ENCODE measurements at places on chromosomes 3 and 15.

DNA sequence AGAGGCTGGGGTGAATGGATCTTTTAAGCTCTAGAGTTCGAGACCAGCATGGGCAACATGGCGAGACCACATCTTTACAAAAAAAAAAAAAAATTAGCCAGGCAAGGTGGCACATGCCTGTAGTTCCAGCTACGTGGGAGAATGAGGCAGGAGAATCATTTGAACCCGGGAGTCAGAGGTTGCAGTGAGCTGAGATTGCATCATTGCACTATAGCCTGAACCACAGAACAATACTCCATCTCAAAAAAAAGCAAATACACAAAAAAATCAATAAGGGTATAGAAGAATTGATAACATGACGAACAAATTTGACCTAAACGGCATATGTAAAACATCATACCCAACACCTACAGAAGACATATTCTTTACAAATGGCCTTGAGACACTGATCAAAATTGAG lies 668.4 kb downstream of the MECOM start:
- DNase-seq = no peak

GRCh38 chr15:99962006-99962561 lies 228.8 kb upstream of the LYSMD4 start:
- DNase-seq = no peak

DNA sequence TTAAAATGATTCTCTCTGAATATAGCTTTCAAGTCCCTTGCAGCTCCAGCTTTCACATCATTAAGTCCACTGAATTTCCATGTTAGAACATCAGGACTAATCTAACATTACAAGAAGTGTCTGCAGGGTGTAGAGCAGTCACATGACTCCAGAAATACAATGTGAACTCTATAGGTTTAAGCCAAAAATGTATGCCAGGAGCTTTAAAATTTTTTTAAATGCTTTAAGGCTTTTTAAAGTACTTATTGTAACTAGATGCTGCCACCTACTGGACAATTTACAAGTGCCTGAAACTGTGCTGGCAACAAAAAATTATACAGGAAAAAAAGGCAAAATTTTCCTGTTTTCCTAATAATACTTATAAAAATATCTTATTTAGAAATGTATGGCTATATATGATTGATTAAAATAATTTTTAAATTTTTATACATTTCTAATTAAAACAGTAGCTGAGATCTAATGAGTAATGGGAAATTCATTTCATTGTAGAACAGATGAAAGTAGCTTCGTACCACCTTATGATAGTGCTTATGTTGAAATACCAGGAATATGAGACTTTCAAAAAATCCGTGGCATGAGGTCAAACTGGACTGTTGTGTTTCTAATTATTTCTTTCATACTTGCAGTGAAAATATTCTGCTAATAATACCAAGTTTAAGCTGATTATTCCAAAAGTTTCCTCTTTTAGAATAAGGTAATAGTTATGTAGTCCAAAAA lies 25.7 kb downstream of the FSIP1 start:
- no peak for DNase-seq

DNA sequence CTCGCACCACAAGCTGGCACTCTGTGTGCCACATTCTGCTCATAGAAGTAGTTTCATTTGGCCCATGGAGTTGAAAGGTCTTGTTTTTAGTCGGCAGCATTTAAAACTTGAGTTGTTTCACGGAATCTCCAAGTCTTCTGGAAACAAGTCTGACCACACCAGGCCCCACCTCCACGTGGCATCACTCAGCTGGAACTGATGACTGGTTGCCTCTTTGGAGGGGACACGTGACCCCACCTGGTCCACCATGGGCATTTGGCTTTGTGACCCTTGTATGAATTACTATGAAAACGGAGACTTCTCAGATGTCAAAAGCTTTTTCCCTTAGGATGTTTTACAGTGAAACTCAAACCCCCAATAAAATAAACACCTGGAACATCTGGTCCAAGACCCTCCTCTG lies 74.9 kb downstream of the NTRK3 start:
- no peak for DNase-seq

DNA sequence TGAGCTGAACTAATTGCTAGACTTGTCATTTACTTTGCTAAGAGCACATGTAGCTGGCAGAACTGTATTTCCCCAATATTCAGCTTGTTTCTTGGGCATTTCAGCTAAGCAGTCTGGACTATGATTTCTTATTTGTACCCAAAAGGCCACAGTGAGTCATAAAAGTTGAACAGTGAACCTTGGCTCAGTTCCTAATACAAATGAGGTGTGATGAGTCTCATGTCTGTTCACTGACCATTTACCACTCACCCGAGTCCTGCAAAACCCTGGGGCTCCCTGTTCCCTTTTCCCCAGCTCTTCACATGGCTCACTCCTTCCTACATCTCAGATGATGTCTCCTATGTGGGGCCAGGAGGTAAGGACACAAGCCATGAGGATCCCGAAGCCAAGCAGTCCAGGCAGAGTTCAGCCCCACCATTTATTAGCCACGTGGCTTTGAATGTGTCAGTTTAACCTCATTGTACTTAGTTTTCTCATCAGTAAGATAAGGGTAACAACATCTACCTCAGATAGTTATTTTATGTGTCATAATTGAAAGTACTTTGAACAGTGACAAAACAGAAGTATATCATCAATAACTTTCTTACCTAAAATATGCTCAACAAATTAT lies 239.3 kb downstream of the IL5RA start:
- no peak for DNase-seq

DNA sequence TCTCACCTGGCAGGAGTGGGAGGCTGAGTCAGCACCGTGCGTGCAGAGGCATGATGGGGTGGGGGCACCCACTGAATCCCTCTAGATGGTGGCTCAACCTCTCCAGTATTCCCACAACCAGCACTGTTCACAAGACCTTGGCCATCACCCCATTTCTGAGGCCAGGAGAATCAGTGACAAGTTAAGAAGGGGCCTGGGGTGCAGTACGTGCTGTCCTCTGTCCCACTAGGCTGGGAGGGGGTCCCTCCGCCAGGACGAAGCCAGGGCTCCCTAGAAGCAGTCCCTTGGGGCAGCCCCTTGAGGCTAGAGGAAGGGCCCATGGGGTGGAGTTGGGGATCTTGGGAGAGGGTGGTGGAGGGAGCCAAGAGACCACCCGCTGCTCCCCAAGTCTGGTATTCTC lies 4.8 kb downstream of the MYL3 start:
- no peak for DNase-seq

DNA sequence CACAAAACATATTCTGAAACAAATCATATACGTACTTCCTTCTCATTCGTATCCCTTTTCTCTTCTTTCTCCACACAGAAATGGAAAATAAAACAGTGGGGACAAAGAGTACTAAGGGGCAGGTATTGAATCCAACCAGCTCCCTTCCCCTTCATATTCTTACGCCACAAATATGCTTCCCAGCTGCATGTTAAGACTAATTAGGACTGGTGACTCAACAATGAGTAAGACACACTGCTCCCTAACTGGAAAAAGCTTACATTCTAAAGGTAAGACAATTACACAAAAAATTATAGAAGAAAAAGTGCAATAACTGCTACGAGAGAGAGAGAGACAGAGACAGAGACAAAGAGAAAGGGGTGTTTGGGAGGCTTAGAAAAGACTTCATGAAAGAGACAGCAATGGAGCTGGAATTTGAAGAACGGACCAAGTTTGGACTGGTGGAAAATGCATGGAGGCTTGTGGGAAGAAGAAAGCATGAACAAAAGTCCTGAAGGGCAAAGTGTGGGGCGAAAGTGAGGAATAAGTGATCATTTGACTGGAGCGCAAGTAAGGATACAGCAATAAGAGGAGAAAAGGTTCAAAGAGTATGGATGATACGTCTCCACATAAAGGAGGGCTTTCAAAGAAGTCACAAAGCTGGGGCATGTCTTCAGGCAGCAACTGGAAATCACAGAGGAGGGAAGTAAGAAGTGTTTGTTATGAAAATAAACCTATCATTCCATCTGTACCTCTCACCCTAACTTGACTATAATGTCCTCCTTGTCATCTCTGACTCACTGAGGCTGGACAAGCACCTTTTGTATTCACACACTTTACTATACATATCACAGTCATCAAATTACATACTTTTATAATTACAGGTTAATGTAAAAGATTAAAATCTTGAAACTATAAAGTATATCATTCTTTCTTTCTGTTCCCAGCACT lies 49.2 kb downstream of the RYK start:
- DNase-seq = no peak

GRCh38 chr3:130925628-130926027 lies 31.7 kb downstream of the ATP2C1 start:
- no peak for DNase-seq

DNA sequence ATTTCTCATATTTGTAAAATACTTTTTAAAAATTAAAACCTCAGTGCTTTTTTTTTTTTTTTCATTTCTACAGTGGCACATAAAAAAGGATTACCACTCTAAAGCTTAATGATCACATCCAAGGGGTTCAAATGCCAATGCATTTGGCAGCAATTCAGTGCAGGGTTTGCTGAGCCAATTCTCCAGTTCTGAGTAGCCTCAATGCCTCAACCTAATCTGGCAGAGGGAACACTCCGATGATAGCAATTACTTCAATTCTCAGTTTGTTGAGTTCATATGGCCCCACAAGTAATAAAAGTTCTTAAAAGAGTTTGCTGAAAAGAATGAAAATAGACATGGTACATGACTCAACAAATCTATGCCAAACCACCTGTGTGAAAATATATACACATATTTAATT lies 79.3 kb upstream of the RBMS3 start:
- no peak for DNase-seq

- DNase-seq = no peak
Observed at GRCh38 chr3:169090559-169090958, 573.0 kb downstream of the MECOM start.

GRCh38 chr3:115227461-115227860 lies 80.4 kb upstream of the ZBTB20 start:
- DNase-seq = no peak

GRCh38 chr3:184727357-184728009 lies 15.6 kb upstream of the MAGEF1 start:
- DNase-seq = no peak

- DNase-seq = no peak
Observed at GRCh38 chr3:131762981-131763564, 260.3 kb upstream of the MRPL3 start.

- DNase-seq = no peak
Observed at GRCh38 chr3:60767536-60767935, 483.7 kb downstream of the FHIT start.

GRCh38 chr3:56688191-56688590 lies 5.1 kb upstream of the TASOR start:
- DNase-seq = no peak

DNA sequence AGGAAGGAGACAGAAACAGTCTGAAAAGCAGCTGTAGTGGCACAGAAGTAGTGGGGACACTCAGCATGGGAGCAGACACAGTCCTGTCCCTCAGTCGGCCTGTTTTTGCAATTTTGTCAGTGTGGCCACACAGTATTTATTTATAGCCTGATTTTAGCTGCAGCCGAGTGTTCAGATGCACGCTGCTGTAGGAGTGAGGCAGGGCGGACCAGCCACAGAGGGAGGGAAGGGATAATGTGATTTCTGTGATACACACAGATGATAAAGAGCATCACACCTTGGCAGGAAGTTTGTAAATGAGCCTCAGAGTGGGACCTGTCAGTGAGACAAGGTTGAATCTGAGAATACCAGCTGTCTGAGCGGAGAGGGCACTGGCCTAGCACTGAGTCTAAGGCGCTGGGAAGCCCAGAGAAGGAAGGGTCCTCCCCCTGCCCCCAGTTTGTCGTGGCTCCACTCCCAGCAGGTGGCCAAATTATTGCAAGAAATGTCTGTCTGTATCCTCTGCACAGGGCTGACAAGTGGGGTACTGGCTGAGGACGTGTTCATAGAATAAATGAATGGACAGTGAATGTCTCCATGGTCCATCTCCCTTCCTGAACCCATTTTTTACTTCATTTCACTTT lies 3.8 kb downstream of the PSTPIP1 start:
- no peak for DNase-seq

- DNase-seq = no peak
Observed at GRCh38 chr15:55387027-55387426, 21.1 kb downstream of the CCPG1 start.

DNA sequence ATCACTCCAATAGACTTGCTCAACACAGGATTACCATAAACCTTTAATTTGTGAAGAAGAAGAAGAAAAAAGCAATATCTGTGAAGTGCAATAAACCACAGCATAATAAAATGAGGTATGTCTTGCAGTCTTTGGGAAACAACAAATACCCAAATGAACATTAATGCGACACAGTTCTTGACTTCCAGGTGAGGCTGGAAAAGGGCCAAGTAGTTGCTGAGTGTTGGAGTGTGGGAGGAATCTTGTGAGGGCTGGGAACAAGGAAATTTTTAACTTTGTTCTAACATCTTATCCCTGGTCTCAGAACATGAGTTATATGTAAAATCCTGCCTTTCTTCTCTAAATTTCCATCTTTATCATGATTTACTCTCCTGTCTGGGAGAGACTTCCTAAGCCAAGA lies 206.5 kb downstream of the DTWD1 start:
- DNase-seq = no peak

DNA sequence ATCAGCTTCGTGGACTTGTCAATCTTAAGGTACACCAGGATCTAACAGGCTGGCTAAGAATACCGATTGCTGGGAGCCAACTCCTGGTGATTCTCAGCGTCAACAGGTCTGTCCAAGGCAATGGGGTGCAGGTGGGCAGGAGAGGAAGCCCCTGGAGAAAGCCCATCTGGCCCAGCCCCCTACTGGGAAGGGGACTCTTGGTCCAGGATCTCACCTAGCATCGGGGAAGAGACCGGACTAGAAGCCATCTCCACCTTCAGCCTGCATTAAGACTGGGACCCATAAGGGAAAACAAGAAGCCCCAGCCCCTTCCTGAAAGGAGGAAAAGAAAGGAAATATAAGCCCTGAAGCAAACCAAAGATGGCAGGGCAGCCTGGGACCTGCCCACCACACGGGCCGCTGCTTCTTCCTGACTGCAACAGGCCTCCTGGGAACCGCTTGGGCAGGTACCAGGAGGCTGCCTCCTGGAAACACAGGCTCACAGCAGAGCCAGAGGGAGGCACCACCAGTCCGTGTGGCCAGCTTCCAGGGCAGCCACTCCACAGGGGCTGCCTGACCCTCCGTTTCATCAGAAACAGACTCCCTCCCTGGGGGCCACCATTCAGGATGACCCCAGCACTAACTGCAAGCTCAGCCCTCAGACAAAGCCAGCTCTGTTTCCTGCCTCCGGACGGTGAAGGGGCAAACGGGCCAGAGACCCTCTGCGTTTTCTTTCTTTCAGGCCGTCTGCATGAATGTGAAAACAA lies 100.2 kb downstream of the LRIG1 start:
- no peak for DNase-seq

DNA sequence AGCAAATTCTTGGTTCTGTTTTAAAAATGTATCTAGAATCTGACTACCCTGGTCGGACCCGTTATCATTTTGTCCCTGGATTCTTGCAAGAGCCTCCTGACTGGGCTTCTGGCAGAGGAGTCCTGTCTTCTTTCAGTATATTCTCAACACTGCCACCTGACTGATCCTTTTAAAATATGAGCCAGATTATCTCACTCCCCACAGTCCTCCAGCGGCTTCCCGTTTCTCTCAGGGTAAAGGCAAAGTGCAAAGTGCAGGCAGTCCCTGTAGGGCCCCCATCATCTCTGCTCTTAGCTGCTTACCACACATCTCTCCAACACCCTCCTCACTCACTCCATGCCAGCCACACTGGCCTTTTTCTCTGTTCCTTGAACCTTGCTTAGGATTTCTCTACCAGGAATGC lies 28.4 kb downstream of the CRTC3 start:
- no peak for DNase-seq

All from activated CD8-positive, alpha-beta memory T cell treated with anti-CD3 and anti-CD28 coated beads for 4 hours (primary cell).